Breast epithelium (tissue), 4 donors: ENCODE measurements at places on chromosomes 16 and 17.

DNA sequence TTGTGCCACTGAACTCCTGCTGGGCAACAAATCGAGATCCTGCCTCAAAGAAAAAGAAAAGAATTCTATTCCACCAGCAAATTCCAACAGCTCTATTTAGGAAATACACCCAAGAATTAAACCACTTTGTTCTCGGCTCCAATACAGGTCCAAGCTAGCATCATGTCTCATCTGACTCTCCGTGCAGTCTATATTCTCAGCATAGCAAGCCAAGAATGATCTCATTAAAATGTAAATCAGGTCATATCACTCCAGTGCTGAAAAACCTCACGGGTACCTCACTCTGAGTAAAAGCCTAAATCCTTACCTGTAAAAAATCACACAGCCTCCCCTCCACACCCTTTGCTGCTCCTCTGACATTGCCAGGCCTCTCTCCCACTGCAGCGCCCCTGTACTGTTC lies 23.9 kb downstream of the UBE2G1 start:
- no peak for DNase-seq

DNA sequence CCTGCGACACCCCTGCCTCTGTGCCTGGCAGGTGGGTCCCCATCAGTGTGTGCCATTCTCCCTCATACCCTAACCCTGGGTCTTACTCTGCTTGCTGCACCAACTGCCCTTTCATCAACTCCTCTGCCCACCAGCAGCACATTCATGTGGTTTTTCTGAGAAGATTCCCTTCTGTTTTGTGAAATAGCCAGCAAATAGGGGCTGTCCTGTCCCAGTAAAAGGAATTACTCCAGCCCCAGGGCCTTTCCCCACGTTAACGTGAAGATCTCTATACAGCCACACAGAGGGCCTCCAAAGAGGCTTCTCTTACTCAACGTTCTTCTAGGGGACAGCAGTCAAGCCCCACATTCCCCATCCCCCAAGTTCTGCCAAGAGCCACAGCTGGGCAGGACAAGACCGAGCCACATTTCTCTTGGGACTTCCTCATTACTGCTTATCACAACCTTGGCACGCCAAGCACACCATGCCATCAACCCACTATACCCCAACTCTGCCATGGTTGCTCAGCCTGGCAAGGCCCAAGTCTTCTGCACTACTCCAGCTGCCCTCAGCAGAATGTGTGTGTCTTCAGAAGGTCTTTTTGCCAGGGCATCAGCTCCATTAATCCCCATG lies 18.7 kb upstream of the CCL2 start:
- no peak for DNase-seq

DNA sequence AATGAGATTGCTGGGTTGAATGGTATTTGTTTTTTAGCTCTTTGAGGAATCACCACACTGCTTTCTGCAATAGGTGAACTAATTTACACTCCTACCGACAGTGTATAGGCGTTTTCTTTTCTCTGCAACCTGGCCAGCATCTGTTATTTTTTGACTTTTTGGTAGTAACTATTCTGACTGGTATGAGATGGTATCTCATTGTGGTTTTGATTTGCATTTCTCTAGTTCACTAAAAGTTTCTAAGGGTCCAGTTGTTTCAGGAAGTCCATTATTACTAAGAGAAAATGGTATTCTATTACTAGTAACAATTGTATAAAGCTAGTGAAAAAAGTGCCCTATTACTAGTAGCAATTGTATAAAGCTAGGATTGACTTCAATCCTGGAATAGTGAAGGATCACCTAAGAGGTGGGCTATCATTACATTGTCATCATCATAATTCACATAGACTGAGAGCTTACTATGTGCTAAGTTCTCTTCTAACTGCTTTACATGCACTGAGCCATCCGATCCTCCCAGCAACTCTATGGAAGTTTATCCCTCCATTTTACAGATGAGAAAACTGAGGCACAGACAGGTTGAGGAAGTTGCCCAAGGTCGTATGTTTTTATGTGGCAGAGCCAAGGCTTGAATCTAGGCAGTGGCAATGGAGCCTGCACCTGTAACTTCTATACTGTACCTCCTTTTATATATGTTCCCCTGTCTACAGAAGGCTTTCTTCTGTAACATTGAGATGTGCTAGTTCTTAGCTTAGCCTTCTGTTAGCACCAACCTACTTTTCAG lies 13.4 kb upstream of the SMIM36 start:
- no peak for DNase-seq

DNA sequence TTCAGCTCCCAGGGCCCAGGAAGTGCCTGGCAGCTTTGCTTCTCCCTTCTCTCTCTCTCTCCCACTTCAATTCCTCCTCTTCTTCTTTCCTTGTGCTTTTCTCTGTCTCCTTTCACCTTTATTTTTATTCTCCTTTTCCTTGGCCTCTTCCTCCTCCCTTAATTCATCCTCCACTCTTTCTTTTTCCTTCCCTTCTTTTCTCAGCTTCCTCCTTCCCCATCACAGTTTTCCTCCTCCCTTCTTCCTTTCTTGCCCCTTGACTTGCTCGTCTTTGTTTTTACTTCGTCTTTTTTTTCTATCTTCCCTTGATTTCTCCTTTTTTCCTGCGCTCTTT lies 99.4 kb upstream of the LHX1 start:
- no peak for DNase-seq

DNA sequence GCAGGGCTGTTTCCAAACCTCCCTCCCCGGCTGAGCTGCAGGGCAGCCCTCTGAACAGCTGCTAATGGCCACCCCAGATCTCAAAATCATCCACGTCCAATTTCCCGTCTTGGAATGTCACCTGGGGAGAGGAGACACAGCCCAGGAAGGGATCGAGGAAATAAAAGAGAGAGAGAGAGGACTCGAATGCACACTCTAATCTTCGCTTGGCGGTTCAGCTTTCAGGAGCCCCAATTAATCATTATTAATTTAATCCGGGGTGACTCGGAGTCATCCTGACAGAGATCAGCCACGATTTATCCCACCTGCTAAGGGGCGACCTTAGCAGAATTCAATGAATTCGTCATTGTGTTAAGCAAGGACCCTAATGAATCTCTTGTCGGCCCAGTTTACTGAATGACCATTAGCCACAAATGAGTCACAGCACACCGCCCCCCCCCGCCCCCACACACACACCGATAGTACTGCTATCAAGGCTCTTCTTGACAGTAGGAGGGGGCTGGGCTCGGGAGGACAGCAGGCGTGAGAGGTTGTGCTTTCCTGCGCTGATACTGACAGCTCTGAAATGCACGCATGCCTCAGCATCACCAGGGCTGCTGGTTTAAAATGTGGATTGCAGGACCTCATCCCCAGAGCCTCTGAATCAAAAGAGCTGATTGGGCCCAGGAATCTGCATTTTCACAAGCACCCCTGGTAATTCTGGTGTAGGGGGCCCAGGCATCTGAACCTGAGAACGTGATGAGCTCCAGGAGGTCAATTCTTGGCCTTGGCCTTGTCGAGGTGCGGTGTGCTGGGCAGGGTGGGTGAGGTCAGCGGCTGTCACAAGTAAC lies 190.0 kb upstream of the CIBAR2 start:
- no peak for DNase-seq

DNA sequence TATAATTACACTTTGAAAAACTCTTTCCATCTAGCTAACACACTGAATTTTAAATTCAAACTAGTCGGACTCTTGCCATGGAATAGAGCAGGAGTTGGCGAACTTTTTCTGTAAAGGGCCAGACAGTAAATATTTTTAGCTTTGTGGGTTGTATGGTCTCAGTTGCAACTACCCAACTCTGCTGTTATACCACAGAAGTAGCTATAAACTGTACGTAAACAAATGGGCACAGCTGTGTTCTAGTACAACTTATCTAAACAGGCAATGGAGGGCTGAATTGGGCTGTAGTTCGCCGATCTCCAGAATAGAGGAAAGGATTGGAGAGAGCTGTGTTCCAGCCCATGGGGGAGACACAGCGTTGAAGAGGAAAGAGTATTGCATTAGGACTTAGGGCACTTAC lies 8.7 kb downstream of the CNTROB start:
- no peak for DNase-seq
